ENCODE measurements at places on chromosomes 2 and 18.

DNA sequence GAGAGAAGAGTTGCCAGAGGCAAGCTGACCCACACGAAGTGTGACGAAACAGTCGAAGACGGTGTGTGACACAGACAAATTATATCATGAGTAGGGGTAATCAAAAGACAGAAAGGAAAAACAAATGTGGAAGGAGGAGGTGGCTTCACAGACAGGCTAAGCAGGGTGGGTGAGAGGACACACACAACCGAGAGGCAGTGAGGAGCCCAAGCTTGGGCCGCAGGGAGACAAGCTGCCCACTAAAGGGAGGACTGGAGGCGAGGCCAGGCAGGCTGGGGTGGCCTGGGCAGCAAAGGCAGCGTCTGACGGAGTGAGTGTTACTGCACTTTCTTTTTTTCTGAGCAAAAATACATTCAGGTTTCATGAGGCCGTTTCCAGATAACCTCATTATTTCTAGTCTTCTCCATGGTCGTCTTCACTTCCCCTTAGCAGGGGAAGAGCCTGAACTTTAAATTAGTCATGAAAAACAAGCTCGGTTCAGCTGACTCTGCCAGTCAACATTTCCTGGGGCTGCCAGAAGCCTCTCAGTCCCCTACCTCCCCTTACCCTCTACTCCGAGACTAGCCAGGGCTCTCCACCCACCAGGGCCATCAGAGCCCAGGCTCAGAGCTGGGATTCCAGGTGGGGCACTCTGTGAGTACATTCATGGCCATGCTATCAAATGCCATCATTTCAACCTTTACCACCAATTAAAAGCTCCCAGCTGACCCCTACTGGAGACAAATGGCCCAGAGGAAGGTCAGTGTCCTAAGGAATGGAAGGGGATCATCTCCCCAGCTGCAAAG, 13.8 kb upstream of the ZFP36L2 start:
- peak; percentile 61 for DNase-seq

- DNase-seq, result peak; percentile 66
Observed at GRCh38 chr2:72367530-72368225, 220.0 kb upstream of the CYP26B1 start.

DNA sequence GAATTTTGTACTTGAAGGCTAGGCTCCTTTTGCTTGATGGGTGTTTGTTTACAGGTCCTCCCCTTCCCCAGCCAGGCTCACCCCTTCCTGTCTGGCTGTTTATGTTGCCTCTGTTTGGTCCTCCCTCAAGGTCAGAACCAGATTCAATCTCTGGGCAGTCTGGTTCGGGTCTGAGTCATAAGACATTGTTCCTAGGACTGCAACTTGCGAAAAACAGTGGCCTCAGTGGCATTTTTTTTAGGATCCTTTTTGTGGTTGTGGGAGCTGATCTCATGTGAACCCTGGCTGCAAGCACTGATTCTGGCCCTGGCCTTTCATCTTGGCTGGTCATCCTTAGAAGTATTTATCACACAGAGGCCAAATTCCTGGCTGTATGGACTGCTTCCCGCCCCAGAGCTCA, 370.4 kb downstream of the CLIP4 start:
- DNase-seq, result no peak

DNA sequence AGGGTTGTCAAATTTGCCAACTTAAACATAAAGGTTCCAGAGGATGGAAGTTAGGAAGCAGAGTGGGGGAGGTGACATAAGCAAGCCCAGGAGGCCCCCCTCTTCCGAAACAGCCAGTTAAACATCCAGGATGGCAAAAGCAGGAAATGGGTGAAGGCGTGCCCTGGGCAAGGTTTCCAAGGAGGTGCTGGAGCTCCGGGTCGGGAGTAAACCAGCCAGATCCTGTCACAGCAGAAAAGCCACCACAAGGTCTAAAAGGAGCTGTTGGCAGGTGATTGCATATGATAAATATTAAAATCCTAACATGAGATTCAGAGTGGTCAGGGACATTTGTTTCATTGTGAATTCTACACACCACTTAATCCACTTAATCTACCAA, 572.2 kb upstream of the SALL3 start:
- no peak for DNase-seq

DNA sequence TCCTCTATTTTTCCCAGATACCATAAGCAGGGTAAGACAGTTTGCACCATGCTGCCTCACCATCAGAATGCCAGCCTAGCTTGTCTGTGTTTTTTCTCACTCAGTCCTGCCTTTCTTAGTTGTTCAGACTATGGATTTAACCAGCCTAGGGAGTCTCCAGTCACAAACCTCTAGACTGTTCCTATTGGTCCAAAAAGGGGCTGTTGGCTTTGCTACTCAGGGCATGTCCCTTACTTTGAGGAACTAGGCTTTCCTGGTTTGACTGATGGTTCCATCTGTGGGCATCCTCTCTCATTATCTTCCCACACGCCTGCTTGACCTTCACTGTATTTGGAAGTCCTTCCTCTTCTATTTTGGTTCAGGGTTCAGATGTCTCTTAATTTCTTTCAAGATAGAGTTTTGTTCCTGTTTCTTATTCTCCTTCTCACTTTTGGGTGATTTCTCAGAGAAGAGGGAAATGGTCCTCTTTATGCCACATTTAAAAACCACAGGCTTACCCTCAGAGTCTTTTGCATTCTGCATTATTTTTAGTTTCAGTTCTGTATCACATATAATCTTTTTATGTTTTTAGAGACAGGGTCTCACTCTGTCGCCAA, 31.3 kb upstream of the TMEM131 start:
- DNase-seq, result no peak

GRCh38 chr18:21012308-21012707, 99.3 kb downstream of the ROCK1 start:
- no peak for DNase-seq

DNA sequence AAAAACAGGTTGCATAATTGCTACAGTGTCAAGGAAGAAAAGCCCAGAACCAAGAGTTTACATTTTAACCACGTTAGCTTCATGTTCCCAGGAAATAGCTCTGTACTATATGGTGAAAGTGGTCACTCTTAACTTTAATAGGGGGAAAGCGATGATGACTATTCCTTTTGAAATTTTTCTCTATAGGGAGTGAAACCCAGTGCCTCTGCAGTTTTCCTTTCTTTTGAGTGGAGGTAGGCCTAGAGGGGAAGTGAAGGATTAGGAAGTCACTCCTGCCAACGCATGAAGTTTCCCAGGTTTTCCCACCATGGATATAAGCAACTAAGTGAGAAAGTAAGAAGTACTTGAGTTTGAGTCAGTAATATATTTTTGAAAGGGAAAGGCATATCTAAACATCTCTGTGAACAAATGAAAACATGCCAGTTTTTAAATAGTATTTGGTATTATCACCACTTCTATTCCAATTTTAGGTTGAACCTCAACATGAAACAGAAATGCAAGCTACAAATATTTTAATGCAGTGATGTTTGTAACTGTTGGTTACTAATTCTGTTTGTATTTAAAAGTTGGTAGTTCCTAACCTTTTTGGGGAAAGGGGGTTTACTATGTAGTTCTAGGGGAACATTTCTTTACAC, 91.9 kb downstream of the VRK2 start:
- DNase-seq, result no peak

DNA sequence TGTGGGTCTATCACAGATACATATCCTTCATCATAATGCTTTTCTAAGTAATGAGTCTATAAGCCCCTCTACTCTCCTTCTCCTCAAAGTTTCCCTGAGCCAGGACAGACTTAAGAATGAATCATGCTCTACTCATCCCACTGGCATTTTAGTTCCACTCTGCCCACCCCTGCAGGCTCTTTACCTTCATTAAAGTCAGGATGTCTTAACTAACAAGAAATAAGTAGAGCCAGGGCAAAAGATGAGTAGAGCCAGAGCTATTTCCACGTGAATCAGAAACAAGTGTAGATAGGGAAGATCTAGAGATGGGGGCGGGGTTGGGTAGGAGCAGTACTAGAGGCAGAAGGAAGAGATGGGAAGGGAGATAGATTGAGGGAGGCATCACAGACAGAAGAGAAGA, 790.5 kb downstream of the RNF144A start:
- DNase-seq, result no peak

GRCh38 chr2:47631792-47632398, 151.1 kb upstream of the MSH6 start:
- DNase-seq, result peak; percentile 64

DNA sequence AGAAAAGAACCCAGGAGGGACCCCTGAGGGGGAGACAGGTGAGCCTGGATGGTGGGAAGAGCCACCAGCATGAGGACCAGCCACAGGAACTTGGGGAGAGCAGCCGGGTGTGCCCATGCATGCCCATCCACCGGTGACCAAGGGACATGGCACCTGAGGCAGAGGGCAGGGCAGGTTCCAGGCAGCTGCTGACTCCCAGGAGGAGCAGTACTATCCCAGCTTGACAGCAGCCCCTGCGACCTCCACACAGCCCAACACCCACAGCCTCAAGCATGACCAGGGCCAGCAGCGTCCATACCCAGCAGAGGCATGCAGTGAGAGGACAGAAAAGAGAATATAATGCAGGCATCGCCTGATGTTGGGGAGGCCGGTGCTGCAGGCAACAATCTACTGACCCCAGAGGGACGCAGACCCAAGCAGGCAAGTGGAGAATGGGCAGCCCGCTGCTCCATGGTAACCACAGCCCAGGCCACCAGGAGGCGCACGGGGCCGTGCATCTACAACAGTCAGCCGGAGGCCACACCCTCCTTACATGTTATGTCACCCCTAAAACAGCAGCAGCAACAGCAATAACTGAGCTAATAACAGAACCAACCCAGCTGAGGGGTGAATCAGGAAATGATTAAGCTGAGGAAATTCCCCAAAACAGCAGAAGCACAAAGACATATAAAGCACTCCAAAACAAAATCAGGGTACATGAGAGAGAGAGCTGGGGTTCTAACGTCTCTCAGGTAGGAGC, 44.1 kb downstream of the ANKMY1 start:
- DNase-seq, result peak; percentile 92

- DNase-seq, result no peak
Observed at GRCh38 chr2:157377861-157378260, 52.2 kb upstream of the ERMN start.

DNA sequence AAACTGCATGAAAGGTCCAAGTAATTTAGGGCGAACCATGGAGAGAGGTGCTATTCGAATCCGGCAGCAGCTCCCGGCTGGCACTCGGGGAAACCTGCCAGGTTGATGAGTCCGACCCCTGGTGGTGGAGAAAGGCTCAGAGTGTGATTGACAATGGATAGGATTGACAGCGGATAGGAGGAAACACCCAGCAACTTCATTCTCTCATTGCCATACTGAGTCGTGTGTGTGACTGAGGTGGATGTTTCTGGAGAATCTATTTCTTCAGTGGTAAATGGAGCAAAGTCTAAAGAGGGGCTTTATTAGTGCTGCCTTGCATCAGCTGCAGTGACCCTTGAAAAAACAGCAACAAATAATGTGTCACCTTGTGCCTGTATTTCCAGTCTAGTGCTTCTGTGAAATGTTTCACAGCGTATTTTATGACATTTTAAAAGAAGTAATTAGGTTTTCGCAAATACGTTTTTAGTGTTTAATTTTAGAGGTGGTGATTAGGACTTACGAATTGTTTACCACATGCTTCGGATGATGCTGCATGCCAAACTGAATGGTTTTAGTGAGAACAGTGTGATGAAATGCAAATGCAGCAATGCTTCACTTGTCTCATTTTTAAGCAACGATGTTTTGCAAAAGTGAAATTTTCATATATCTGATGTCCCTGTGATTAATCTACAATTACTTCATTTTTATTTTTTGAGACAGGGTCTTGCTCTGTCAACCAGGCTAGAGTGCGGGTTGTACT, 102.0 kb downstream of the DCDC2C start:
- DNase-seq, result peak; percentile 72

DNA sequence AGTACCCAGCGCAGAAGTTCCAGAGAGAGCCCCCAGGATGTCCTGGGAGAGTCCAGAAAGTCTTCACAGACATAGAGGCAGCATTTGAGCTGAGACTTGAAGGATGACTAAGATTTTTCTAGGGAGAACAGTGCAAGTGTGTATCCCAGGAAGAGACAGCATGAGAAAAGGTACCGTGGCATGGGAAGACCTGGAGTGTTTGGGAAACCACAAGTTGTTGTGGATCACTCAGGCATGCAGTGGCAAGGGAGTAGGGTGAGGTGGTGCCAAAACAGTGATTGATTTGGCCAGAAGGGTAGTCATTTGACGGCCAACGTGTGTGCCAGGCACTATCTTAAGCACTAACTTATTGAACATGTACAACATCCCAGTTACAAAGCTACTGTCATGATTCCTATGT, 24.5 kb upstream of the KCNK3 start:
- DNase-seq, result no peak

- DNase-seq, result no peak
Observed at GRCh38 chr2:118913803-118914645, 28.0 kb upstream of the MARCO start.

- DNase-seq, result no peak
Observed at GRCh38 chr2:70443726-70444125, 109.9 kb downstream of the TGFA start.

GRCh38 chr2:215613888-215614287, 178.0 kb upstream of the FN1 start:
- no peak for DNase-seq

- peak; percentile 30 for DNase-seq
Observed at GRCh38 chr2:479031-479430, 191.1 kb upstream of the ALKAL2 start.

GRCh38 chr2:174259981-174260380, 11.6 kb upstream of the OLA1 start:
- DNase-seq, result no peak

DNA sequence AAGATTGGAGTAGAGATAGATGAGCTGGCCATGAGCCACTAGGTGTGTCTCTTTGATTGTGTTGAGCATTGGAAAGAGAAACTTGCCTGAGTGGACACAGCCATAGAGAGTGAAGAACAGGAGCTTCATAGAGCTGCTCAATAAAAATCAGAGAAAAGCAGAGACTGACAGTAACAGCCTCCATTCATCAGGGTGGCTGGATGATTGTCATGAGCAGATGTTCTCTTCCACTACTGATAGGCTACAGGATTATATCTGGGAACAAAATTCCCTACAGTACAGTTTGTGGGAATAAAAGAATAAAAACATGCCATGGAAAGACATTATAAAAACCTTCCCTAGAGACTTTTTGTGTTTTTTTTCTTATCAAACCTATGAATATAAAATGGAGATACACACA, 404.8 kb upstream of the ACVR2A start:
- no peak for DNase-seq

DNA sequence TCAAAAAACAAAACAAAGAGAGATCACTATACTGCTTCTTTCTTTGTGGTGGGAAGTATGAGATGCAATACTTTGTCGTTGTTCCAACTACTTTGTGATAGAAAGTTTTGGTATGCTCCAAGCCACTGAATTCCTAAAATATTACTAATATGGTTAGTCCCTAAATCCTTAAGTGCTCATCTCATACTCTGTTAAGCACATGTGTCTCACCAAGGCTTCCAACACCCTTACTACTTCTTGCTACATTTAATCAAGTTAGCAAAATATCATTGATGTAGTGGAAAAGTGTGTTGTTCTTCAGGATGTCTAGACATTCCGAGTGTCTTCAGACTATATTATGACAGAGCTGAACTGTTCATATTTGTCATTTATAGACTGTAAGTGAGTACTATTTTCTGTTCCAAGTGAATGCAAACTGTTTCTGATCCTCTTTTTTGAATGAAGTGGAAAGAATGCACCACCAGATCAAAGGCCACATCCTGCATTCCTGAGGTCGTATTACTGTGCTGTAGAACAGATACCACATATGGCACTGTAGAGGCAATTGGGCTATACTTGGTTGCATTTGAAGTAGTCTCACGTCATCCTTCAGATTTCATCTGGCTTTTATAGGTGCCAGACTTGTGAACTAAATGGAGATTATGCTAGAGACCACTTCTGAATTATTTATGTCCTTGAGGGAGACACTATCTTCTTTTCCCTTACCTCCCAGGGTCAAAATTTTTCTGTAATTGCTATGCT, 298.4 kb upstream of the ZNF521 start:
- no peak for DNase-seq

- no peak for DNase-seq
Observed at GRCh38 chr2:181458871-181459270, 1.7 kb downstream of the ITGA4 start.
